ENCODE measurements at places on chromosomes 1 and 21.

DNA sequence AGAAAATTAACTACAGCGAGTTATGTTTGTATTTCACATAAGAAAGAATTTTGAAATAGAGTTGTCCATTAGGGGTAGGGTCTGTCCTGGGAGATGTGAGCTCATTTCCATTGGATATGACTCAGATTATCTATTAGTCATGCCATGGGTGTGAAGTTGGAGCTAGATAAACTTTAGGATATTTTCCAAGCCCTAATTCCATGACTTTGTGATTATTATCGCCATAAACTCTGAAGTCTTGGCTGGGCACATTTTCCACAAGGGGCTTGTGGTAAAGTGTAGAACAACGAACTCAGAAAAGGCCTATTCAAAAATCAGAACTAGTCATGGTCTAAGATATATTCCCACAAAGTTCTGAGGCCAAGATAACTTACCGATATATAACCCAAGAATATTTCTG, 396.6 kb downstream of the DPYD start:
- DNase-seq, result no peak

GRCh38 chr1:180528868-180529470, 26.6 kb upstream of the ACBD6 start:
- DNase-seq, result no peak

DNA sequence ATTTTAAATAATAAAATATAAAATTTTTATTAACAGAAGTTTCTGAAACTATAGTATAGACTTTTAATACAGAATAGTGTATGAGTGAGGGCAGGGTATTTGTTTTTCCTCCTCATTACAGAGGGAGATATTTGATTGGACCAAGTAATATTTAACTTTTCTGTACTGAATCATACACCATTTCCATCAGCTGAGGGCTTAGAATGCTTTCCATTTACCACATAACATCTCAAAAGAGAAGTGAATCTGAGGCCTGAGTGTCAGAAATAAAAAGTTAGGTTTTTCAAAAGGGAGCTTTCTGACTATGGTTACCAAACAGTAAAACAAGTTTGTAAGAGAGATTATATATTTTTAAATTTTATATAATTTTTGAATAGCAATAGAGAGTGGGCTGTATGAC, 29.5 kb downstream of the TLCD4 start:
- no peak for DNase-seq

DNA sequence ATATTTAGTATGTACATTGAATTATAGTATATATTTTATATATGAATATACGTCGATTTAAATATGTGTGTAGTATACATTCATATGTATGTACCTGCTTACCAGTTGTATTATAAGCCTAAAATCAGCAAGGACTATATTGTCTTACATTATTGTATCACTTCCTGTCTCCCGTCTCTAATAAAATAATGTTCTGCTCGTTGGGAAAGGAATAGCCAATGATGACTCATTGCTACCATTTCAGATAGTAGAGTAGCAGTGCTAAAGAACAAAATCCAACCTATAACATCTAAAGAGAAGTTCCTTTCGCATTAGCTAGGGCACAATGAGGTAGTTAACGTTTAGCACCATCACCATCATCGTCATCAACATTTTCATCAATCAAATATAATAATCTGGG, 39.9 kb upstream of the SMYD2 start:
- no peak for DNase-seq

DNA sequence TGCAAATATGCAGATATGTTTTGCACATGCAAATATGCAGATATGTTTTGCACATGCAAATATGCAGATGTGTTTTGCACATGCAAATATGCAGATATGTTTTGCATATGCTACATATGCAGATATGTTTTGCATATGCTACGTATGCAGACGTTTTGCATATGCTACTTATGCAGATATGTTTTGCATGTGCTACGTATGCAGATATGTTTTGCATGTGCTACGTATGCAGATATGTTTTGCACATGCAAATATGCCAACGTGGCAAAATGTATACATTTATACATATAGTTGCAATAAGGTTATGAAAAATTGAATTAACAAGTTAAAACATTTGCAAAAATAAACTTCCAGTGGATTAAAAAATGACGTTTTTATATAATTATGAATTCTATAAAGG, 30.8 kb upstream of the TP53BP2 start:
- no peak for DNase-seq

DNA sequence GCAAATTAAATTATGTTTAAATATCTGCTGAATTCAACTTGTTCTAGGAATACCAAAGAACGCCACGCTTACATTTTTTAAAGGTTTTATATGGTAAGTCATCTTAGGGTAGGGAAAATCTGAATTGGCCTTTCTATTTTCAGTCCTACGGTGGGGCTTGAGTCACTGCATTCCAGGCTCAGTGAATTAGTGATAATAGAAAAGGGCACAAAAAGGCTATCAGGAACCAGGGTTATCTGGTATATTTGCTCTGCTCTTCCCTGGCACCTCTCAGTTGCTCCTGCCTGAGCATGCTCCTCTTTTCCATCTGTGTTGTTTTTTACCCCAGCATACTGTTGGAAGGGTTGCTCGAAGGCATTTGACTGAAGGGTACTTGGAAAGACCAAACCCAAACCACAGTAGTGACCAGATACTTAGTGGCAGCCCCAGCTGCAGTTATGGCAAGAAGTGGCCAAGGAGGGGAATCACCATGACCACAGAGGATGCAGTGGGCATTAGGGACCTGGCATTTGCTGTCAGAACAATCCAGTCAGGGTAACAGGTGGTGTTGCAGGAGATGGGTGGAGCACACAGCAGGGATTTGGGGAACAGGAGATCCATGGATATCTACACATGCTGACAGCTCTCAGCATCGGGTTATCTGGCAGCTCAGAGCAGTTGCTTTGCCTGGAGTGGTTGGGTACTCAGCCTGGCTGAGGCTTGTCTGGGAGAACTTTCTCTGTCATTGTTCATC, 2.3 kb downstream of the OVAAL start:
- DNase-seq, result no peak

GRCh38 chr1:41900603-41901444, 17.9 kb downstream of the HIVEP3 start:
- no peak for DNase-seq

GRCh38 chr1:159208175-159208825, 3.6 kb downstream of the ACKR1 start:
- DNase-seq, result no peak

- DNase-seq, result no peak
Observed at GRCh38 chr1:30847358-30847972, 61.1 kb downstream of the SDC3 start.

DNA sequence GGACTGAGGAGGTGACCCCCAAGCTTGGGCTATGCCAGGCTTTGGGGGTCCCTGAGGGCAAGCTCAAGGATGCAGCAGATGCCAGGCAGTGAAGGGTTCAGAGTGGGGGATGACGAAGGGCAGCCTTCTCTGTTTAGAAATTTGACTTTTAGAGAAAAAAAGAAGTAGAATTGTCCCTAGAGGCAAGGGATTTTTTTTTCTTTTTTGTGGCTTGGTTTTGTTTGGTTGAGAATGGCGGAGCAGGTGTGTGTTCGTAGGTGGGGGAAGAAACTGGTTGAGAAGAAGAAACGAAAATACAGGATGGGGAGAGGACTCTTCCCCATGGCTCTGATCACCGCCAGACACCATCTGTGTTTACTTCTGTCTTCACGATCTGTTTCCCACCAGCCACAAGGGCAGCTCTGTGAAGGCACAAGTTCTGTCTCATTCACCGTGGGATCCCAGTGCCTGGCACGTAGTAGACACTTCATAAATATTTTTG, 8.2 kb downstream of the PLA2G5 start:
- DNase-seq, result no peak

DNA sequence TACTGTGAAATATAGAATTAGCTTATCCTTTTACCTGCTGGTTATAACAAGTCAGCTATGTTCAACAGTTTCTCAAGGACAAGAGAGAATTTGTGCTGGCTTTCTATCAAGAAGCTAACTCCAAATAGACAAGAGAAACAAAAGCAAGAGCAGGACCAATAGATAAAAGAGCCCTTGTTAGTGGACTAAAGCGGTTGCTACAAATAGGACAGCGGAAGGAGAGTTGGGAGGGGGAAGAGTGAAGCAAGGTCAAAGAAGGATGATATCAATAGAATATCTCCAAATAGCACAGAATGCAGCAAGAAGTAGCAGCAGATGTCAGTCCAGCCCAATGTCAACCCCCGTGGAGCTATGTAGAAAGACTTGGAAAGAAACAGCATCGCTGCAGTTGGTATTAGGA, 53.0 kb upstream of the AKT3 start:
- no peak for DNase-seq
